ENCODE measurements at places on chromosomes 4 and X.

DNA sequence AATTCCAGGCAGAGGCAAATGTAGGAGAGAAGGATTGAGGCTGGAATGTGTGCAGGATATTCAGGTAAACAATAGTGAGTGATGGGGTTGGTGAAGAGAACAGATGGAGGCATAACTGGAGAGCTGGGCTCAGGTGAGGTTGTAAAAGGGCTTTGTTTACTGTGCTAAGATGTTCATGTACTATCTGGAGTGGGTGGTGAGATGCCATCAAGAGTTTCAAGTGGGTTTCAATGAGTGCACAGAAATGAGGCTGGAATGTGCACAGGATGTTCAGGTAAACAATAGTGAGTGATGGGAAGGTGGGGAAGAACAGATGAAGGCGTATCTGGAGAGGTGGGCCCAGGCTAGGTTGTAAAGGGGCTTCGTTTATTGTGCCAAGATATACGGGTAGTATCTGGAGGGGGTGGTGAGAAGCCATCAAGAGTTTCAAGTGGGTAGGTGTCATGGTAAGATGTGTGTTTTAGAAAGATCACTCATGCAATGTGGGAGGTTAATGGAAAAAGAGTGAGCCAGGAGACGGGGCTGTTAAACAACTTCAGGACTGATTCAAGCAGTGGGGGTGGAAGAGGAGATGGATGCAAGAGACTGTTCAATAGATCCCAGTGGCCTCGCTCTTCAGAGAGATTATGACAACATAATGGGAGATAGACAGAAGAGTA is 25.4 kb upstream of the NMU start:
- DNase-seq, result no peak

- DNase-seq, result no peak
Measured at GRCh38 chrX:639151-639550, 8.6 kb downstream of the SHOX start.

DNA sequence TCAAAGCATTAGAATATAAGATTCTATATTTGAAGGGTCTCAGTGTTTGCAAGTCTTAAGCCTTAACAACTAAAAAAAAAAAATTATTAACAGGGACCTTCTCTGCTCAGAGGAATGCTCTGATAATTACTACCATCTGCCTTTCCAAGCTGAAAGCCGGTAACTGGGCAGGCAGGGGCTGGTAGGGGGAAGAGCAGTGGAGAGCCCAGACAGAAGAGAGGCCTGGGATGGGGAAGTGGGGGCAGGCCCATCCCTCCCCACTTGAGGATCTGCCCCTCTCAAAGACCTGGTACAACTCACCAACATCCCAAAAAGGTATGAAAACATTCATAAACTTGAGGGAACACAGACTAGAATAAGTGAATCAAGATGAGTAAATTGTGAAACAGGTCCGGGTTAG is 113.9 kb downstream of the QDPR start:
- DNase-seq, result no peak

GRCh38 chr4:161657616-161658015 is 506.2 kb downstream of the FSTL5 start:
- DNase-seq, result no peak

GRCh38 chr4:62133101-62133897 is 933.2 kb downstream of the ADGRL3 start:
- no peak for DNase-seq

- no peak for DNase-seq
Measured at GRCh38 chr4:150367326-150367725, 214.6 kb upstream of the MAB21L2 start.

- DNase-seq, result no peak
Measured at GRCh38 chr4:15652841-15653240, 2.3 kb downstream of the FBXL5 start.

DNA sequence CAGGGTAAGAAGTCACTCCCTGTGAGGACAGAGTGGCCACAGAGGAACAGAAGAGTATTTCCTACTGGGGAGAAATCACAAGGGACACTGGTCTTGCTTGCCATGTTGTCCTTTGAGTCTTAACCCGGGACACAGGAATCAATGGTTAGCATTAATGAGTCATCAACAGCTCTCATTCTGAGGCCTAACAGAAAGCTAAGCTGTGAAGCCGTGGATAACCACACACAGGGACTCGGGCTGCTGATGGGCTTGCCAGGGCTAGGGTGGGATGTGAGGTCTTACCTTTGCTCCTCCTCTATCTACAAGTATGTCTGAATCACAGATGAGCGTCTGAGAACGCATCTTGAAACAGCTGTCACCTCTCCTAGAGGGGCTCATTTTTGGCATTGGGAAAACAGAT is 22.2 kb downstream of the HELT start:
- no peak for DNase-seq

DNA sequence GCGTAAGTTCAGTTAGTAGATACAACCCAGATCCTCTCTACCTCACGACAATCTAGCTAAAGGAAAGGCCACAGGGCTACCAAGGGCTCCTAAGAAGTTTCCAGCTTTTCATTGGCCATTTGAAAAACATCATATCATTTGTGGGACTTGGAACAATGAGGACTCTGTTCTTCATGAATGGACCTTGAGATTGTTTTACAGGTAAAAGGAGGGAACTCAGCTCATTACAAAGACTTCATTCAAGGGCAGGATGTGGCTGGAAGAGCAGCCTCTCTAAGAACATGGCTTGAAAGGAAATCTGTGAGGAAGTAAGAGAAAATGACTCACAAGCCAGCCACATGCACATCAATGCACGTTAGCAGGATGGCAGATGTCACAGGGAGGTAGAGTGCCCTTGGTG is 105.9 kb upstream of the SLC7A11 start:
- no peak for DNase-seq

GRCh38 chr4:82851885-82852750 is 38.8 kb downstream of the SEC31A start:
- no peak for DNase-seq

GRCh38 chrX:11386001-11386523 is 92.8 kb downstream of the AMELX start:
- DNase-seq, result no peak

DNA sequence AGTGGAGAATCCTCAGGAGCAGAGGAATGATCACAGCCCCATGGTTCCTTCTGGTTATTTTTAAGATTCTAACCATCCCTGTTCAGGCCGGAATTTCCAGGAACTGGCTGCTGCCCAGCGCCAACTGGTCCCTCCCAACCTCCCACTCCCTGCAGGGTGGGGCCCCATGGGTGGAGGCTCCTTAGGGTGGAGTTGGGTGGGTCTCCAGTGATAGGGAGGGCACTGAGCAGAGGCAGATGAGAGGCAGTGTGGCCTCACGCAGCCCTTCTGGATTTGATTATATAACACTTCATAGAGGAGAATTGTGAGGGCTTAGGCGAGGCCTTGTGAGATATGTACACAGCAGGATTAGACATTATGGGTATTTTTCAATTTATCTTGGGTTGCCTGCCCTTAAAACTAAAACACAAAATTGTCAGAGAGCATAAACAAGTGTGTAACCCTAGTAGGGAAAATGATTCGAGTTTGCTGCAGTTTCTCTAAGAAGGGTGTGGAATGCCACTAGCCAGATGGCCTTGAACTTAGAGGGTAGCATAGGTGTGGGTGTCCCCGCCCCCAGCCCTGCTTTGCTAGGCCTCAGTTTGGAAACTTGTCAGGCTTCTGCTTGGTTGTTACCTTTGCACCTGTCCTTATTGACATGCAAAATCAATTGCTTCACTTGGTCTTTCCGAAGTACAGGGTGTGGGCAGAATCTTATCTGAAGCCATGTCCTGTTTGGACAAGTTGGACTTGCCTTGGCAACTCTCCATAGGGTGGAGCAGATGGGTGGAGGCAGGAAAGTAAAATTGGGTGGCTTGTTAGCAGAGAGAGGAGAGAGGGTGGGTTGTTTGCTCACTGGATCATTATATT is 9.4 kb downstream of the KLF3 start:
- no peak for DNase-seq

- DNase-seq, result no peak
Measured at GRCh38 chr4:113293043-113293560, 243.6 kb downstream of the ANK2 start.

- peak; percentile 3 for DNase-seq
Measured at GRCh38 chrX:70769659-70770227, 138.8 kb downstream of the TEX11 start.

- no peak for DNase-seq
Measured at GRCh38 chr4:137509855-137510282, 22.4 kb downstream of the PCDH18 start.

DNA sequence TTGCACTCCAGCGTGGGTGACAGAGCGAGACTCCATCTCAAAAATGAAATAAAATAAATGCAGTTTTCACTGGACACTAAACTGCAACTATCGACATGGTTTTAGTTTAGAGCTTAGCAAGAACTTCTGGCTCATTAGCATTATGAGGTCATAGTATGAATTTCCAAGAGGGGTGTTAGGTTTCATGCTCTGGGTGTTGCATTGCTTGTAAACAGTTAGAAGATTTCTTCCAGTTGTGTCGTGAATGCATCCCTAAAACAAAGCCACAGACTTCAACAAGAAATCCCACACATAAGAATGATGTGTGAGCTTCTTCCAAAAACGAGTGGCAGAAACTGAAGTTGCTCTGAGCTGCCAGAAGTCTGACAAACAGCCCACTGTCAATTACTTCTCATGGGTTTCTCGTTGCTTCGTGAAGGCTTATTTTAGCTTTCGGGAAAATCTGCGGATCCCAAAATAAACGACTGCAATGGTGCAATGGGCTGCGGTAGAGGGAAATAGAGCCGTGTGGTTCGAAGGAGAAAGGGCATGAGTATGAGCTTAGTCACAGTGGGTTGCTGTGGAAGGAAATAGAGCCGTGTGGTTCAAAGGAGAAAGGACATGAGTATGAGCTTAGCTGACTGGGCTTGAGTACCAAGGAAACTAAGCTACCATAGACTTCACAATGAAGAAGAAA is 354.9 kb downstream of the DHRSX start:
- DNase-seq, result no peak

- no peak for DNase-seq
Measured at GRCh38 chr4:17367201-17367600, 144.7 kb downstream of the QDPR start.

GRCh38 chrX:150967786-150968185 is 15.3 kb upstream of the HMGB3 start:
- DNase-seq, result no peak

- DNase-seq, result no peak
Measured at GRCh38 chr4:151888367-151888866, 127.6 kb upstream of the GATB start.

DNA sequence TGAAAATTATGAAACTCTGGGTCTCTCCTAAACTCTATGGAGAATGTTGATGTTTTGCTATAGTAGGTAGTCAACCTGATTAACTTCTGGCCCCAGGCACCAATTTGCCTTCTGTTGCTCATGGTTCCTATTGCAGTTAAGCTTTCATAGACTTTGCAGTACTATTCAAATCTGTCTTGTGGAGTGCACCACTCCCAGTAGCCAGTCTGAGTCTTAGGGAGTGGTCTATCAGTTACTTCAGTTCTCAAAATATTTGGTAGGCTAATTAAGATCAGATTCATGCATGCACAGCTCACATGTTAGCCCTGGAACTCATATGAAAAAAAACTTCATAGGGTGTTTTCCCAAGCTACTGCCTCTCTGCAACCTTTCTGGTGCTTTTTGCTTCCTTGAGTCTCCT is 53.3 kb downstream of the BMP15 start:
- DNase-seq, result no peak

DNA sequence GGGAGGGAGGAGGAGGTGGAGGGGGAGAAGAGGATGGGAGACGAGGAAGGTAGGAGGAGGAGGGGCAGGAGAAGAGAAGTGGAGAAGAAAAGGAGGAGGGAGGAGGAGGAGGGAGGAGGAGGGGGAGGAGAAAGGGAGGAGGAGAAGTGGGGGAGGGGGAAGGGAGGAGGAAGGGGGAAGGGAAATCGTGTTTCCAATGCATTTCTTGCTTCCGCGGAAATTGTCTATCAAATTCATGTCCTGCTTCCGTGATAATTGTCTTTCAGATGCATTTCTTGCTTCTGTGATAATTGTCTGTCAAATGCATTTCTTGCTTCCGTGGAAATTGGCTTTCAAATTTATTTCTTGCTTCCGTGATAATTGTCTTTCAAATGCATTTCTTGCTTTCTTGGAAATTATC is 43.3 kb downstream of the CRLF2 start:
- no peak for DNase-seq

- DNase-seq, result no peak
Measured at GRCh38 chrX:110056419-110056818, 53.5 kb downstream of the TMEM164 start.
